Stimulated activated CD4-positive, alpha-beta T cell treated with anti-CD3 and anti-CD28 coated beads, Interleukin-4, amount 100 ng/mL, for 24 hours (primary cell): ENCODE measurements at places on chromosomes 2 and 18.

DNA sequence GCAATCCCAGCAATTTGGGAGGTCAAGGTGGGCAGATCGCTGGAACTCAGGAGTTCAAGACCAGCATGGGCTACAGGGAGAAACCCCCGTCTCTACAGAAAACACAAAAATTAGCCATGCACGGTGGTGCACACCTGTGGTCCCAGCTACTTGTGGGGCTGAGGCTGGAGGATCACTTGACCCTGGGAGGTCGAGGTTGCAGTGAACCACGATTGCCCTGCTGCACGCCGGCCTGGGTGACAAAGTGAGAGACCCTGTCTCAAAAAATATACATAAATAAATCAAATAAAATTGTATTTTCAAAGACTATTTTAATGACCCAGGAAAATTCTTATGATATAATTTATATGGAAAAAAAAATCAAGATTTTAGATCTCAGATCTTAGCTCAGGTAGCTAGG lies 191.5 kb downstream of the ZFP36L2 start:
- DNase-seq = no peak

DNA sequence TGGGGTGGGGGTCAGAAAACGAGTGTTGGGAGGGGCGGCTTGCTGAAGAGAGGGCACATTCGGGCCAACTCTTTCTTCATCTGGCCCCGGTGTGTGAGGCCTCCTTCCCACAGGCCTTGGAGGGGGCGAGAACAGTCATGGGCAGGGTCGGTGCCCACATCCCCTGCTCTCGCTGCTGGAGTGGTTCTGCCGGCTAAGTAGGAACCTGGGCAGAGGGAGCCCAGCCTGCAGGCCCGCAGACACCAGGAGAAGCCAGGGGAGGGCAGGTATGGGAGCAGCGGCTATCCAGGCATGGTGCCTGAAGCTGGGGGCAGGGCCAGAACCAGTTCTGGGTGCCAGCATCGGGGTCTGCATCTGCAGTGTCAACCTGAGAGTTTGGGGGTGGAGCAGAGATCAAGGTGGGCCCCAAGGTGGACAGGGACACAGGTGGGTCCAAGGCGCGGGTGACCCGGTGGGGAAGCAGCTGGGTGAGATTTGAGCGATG lies 46.6 kb upstream of the HPCAL1 start:
- no peak for DNase-seq

GRCh38 chr2:233223059-233223894 lies 28.2 kb upstream of the ATG16L1 start:
- DNase-seq = no peak

GRCh38 chr18:36187826-36188721 lies 777 bp downstream of the MOCOS start:
- no peak for DNase-seq

- DNase-seq = no peak
These were observed 192.7 kb downstream of the SEPTIN10 start for GRCh38 chr2:109421101-109421500.

DNA sequence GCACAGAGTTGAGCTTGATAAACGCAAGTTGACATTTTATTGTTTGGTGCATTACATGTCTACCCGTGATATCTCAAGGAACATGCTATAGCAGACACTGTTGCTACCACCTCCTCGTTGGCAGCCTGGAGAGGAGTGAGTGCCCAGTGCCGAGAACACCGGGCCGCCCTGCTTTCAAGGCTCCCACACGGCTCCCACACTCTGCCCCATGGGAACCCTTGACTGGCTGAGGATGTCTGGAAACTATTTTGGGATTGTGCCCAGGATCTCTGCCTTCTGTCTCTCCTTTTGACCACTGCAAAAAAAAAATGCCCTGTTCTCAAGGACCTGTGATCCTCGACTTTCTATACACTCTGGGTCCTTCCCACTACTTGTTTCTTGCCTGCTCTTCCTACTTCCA lies 21.1 kb downstream of the TET3 start:
- DNase-seq = no peak

DNA sequence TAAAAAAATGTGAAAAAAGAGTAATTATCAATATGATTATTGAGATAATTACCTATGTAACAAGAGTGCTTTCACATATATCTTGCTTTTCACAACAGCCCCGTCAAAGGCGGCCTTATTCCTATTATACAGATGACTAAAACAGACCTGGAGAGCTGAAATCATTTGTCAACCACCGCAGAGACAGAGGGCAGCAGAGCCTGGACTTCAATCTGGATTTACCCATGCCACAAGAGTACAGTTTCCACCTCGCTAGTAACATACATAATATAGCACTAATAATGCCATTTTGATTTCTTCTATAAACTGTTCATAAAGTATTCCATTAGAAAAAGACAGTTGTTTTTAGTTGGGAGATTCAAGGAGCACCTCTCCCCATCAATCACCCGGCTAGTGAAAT lies 121.8 kb downstream of the EPB41L3 start:
- no peak for DNase-seq

- no peak for DNase-seq
These were observed 225.1 kb downstream of the SH3RF3 start for GRCh38 chr2:109353806-109354745.

DNA sequence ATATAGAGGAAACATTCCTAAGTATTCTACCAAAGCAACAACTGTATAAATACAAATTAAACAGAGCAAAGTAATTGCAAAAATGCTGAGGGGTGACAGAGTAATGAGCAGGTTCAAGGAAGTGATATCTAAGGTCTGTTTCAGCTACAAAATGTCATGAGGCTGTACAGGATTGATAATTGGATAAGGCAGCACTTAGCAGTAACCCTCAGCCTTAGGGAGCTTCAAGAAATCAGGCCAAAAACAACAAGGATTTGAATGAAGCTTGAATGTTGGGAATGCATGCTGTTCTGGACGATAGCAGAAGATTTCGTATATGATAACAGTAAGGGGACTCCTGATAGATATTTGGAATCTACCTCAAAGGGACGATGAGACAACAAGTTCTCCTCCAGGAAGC lies 142.0 kb upstream of the MMADHC start:
- no peak for DNase-seq

GRCh38 chr2:64551851-64552250 lies 27.7 kb downstream of the AFTPH start:
- no peak for DNase-seq

DNA sequence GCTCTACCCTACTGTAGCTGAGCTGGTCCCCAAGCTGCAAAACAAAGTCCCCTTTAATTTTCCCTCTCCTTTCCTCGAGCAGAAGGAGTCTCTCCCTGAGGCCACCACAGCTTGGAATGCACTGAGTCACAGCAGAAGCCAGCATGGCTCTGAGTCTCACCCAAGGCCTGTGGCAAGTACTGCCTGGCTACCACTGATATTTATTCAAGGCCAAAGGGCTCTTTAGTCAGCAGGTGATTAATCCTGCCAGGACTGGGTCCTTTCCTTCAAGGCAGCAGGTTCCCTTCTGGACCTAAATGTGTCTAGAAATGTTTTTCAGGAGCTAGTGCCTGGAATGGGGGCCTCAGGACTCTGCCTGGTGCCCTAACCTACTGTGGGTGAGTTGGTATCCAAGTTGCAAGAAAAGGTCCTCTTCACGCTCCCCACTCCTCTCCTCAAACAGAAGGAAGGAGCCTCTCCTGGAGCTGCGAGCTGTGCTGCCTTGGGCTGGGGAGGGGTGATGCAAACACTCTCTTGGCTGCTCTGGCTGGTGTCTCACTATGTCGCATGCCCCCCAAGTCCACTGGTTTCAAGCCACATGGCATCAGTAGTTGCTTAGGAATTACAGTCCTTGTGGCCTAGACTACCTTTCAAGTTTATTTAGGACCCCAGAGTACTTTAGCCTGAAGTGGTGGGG lies 53.4 kb downstream of the CD28 start:
- DNase-seq = no peak

- DNase-seq = no peak
These were observed 1132.2 kb downstream of the LRP1B start for GRCh38 chr2:140998577-140998976.

- DNase-seq = no peak
These were observed 408.3 kb downstream of the NUP35 start for GRCh38 chr2:183532514-183532913.

- no peak for DNase-seq
These were observed 64.3 kb upstream of the SNTG2 start for GRCh38 chr2:886072-887022.

GRCh38 chr2:201275069-201275468 lies 14.7 kb downstream of the CASP8 start:
- DNase-seq = no peak

GRCh38 chr2:159322419-159322818 lies 35.9 kb upstream of the WDSUB1 start:
- DNase-seq = no peak
